NCI-H1930 (cell line): ENCODE measurements at places on chromosomes 6 and 20.

DNA sequence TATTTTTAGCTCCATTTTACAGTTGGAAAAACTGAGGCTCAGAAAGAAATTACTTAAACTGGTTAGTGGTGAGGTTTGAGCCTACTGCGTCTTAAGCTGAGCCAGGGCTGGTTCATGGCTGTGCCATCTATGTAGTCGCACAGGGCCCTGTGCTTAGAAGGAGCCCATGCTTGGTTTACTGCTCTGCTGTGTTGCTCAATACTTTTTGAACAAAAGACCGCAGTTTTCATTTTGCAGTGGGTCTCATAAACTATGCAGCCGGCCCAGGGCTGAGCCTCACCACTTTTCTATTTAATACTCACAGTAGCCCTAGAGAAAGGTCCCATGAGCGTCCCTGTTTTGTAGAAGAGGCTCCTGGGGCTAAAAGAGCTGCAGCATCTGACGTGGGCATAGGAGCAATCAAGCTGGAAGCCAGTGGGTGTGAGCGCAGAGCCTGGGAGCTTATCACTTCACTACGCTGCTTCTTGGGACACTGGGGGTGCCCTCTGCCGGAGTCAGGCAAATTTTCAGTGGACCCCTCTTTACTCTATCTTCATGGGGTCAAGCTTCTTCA, 501 bp downstream of the SIRPB2 start:
- no peak for DNase-seq

DNA sequence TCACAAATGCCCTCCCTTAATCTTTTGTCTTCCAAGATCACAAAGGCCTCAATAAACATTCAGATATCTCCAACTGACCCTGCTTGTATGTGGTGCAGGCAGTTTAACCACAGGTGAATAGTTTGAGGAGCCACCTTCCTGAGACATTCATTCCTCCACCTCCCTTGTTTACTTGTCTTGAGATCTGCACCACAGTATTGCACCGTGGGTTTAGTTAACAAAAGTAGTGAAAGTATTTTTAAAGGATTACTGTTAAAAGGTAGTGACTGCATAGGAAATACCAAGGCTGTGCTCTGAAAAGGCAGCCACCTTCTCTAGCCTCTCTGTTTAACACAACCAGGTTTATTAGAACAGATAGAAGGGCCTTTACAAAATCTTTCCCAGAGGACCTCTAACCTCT, 46.5 kb downstream of the SESN1 start:
- no peak for DNase-seq

DNA sequence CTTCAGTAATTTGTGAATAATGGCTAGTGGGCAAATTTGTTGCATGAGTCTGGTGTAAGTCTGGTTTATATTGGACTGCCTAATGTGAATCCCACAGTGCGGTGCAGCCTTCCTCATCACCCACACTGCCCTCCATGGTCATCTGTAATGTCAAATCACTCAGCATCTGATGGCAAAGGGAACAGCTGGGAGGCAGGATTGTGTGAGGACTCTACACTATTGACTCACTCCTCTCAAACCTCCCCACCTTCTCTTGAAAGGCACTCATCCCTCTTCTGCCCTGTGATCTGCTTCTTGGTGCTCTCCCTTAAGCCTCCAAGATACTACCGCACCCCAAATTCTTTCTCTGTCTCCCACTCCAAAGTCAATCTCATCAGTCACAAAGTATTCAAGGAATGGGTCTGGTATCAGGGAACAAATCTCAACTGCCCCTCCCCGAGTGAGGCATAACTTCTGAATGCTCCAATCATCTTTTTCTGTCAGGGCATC, 146.0 kb upstream of the BEND6 start:
- DNase-seq = no peak

DNA sequence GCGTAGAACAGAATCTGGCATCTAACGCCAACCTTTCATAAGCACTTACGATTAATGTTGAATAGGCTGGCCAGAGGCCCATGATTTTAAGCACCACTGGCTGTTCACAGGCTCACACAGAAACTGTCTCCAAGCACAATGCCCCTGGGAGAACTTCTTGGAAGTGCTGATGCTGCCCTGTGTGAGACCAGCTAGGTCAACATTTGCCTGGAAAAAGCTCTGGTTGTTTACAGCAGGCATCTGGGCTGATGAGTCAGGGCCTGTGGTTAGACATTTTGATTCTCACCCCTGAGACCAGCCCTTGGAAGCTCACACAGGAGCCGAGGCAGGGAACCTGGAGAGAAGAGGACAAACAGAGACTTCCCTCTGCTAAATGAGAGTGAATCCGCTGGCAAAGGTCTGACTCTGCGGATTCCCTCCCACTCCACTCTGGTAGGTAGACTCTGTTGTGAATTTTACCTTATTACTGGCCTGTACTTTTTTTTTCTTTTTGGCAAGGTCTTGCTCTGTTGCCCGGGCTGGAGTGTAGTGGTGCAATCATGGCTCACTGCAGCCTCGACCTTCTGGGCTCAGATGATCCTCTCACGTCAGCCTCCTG, 6.8 kb upstream of the SULF2 start:
- no peak for DNase-seq

DNA sequence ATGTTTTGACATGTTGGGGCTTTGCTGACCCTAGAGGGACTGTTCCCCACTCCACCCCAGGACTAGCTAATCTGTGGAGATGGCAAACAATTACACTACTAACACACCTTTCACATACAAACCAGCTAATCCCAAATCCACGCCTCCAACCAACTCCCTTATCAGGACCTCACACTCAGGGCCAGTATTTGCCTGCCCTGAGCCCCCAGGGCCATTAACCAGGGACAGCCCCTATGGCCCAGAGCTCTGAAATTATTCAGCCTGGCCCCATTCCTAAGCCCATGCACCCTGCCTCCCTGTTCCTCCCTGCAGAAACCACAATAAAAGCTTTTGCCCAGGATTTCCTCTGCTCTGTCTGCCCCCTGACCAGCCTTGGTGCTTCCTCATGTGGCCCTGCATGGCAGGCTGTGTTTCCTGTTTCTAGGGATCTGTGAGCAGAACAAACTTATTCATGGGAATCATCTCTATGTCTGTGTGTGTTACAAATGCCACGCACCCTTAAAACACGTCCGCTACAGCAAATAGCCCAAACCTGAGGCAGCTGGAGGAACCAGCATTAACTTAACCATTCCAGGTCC, 121.2 kb downstream of the PXDC1 start:
- no peak for DNase-seq

- no peak for DNase-seq
Observed at GRCh38 chr6:42120895-42121865, 21.2 kb downstream of the C6orf132 start.

DNA sequence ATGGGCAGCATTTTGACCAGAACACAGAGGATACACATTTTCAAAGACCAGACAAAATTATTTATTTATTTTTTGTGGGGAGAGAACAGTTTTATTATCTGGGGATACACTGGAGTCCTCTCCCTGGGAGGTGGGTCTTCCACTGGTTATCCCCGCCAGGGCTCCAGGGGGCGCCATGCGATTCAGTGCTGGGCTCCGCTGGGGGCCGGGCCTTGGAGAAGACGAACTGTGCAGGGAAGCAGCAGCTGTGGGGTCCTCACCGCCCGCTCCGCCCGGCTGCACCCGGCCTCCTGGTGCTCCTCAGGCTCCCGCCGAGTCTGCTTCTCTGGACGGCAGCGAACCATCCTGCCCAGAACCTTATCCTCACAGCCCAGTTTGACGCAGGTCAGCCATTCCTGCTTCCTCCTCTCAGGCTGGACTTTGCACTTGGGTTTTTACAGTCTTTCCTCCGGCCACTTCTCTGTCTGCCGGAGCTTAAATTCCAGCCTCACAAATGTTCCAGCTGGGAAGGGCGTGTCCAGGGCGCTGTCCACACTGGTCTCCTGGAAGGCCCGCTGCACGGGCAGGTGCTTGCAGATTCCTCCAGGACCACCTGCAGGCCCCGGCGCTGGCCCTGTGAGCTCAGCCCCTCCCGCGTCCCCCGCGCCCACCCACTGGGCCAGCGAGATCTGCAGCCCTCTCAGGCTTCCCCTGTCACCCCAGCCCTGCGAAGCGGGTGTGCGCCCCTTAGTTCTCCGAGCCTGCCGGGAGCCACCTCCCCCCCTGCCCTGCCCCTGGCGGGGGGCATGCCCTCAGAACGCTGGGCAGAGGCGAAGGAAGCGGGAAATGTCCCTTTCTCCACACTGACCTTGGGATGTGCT, 1830.0 kb upstream of the DEFB115 start:
- peak; percentile 74 for DNase-seq

- peak; percentile 71 for DNase-seq
Observed at GRCh38 chr6:150068720-150069648, at the start of gene ULBP3. Gene ULBP3 (minus strand): TSS chr6:150069121. CDS start chr6:150069066, 55 bp downstream.
